NCI-H510A (cell line): ENCODE measurements at places on chromosomes 4 and X.
A peak's percentile ranks its signal among the peaks of the same experiment; 100 is the strongest.

- DNase-seq = no peak
These were observed 46.4 kb downstream of the NUDT6 start for GRCh38 chr4:122875949-122876348.

- DNase-seq = no peak
These were observed 419.1 kb upstream of the LCORL start for GRCh38 chr4:18440527-18441202.

GRCh38 chrX:81304563-81304962 is 102.7 kb downstream of the SH3BGRL start:
- no peak for DNase-seq

DNA sequence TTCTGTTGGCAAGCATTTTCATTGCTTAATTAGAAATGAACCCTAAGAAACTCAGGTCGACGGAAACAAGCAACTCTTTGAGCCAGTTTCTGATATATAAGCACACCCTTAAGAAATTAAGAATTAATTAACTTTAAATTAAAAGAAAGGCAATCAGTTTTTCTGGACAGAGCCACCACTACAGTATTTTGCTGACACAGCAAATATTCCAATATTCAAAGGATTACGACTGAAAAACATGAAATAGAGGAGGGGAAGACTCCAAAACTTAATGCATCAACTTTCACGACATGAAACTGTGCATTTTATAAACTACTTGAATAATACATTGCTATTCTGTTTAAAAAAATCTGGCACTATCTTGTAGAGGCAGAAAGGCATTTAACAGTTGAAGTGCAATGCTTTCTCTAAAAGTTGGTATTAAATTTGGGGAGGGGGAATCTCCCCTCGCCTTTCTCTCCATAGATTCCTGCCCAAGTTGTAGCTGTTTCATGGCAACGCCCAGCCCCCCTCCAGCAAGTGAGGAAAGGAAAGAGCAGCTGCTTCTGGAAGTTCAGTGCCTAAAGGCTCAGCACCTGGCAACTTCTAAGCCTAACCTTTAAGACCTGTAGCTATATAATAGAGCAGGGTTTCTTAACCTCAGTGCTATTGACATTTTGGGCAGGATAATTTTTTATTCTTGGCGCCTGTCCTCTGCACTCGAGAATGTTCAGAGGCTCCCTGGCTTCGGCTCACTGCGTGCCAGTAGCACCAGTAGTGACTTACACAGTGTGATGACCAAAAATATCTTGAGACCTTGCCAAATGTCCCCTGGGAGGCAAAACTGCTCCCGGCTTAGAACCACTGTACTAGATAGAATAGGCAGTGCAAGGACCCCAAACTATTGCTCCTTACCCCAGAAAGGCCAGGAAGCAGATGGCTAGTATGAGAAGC is 6.7 kb upstream of the ZCCHC18 start:
- DNase-seq = no peak

DNA sequence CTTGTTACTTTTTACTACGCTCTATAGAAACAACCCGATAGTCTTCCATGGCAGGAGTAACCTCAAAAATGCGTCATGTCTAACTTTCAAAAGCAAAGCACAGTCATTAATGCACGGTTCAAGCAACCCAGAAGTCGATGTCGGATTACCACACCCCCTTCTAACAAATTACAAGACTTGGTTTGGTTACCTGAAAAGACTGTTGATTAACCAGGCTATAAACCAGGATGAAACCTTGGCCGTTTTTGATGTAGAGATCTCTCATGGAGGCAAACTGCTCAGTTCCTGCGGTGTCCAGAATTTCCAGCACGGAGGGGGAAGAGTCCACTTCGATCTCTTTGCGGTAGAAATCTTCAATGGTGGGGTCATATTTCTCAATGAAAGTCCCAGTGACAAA is 2.4 kb downstream of the RAP2C start:
- no peak for DNase-seq

- DNase-seq = no peak
These were observed 25.0 kb downstream of the MEPE start for GRCh38 chr4:87857789-87858188.

DNA sequence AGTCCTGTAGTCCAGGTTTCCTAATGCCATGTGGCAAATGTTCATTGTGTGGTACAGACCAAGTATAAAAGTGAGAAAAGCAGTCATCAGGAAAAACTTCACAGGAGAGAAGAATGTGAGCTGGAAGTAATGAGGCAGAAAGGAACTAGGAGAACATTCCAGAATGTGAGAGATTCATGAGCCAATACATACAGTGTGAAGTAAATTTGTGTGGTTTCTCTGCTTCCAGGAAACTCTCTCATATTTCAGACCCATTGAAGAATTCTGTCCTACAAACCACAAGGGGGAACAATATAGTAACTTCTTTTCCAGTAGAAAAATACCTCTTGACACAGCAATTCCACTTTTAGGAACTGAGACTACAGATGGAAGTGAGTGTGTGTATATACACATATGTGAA is 136.5 kb downstream of the RNF150 start:
- DNase-seq = no peak

DNA sequence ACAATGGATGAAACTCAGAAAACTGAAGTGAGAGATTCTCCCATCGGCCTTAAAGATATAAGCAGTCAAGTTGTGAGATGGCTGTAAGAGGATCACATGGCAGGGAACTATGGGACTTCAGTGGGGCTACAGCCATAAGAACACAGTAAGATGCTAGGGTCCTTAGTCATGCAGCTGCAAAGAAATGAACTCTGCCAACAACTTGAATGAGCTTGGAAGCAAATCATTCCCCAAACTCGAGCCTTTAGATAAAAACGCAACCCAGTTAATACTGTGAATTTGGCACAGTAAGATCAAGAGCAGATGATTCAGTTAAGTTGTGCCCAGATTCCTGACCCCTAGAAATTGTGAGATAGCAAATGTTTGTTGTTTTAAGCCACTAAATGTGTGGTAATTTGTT is 117.3 kb downstream of the FAM13A start:
- DNase-seq = no peak

DNA sequence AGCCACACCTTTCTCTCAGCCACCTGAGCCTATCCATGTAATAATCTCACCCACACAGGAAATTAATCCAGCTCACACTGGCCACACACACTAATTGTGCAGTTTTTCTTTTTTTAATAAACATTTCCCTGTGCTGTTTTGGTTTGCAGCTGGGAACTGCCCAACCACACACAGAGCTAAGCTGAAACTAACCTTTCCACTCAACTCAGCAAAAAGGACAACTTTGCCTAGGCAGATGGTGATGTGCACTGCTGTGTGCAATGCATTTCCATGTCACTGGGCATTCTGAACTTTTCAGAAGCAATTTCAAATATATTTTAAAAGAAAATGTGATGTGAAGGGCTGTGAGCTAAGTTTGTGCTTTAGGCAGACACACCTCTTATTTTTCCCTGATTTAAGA is 70.0 kb upstream of the TLL1 start:
- no peak for DNase-seq

DNA sequence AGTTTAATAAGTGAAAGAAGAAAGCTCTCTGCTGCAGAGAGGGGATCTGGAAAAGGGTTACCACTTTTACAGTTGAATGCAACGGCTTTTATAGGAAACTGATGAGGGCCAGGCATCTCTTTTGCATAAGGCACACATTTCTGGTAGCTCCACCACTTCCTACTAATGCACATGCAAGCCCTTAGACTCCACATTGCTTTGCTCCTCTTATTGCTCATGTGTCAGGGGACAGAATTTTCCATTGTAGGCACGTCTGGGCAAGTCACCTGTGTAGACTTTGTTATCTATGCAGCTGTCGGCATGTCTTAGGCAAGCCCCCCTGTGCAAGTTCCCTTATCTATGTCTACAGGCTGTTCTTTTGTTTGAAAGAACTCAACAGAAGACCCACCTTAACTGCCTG is 294.6 kb upstream of the STS start:
- DNase-seq = no peak

DNA sequence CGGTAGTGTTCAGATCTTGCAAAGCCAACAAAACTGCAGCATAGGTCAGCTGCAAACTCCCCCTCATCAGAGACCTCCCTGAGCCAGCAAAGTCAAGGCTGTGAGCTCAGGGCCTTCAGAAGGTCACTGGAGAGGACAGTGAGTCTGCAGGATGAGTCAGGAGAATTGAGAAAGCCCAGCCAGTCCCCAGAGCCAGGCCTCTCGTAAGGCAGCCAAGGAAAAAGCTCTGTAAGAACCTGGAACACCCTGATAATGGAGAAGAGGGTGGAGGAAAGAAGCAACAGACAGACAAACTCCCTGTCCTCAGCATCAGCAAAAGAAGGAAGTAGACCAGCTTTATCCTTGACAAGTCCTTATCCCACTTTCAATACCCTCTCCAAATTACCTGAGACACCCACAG is 33.0 kb downstream of the GRIA3 start:
- no peak for DNase-seq

- DNase-seq = no peak
These were observed 148.0 kb upstream of the WDFY3 start for GRCh38 chr4:85114526-85114925.

GRCh38 chr4:152850377-152850776 is 70.6 kb downstream of the ARFIP1 start:
- DNase-seq = no peak

DNA sequence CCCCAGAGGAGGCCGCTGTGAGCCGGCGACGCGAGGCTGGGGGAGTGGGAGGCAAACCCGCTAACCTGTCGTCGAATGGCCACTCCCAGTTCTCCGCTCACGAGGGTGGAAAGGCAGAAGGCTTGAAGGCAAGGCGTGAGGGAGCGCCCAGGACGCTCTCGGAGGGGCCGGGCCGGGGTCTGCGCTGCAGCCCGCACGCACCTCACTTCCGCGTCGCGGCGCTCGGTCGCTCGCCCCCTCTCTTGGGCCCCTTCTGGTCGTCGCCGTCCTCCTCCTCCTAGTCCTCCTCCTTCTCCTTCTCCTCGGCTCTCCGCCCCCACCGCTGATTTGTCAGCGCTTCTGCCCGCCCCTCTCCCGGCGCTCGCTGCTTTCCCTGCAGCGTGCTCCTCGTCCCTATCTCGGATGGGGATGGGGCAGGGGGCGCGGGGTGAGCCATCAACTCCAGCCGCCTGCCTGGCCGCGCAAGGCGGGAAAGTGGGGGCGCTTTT is at the start of gene SNCA:
TSS of gene SNCA (minus strand) at position 265 of the 488 bp plus-strand sequence. CDS start 1,494 bp downstream, outside the sequence.
- peak; percentile 80 for DNase-seq

- DNase-seq = no peak
These were observed 126.9 kb downstream of the UNC5C start for GRCh38 chr4:95421869-95422268.

DNA sequence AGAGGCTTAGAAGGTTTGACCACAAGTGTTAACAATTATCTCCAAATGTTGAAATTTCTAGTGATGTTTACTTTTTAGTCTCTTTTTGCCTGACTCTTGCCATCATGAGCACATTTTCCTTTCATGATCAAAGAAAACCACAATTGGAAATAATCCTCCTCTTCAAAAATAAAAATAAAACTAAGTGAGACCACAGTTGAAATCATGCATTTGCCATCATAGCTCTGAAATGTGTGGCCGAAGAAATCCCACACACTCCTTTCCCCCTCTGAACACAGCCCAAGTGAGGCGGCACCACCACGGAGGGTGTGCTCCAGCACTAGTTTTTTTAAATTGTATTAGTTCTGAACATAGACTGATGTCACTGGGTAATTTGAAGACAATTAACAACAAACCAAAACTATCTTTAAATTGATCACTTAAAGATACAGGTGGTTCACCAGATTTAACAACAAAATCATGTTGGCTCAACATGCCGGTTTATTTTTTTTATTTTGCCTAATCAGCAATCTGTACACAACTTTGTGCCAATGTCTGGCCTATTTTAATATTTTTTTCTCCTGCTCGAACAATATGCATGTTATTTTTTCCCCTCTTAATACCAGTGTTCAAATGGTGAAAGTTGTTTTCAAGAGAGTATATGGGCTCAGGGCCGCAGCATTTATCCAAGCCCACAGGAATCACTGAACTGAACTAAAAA is 17.6 kb downstream of the APBB2 start:
- no peak for DNase-seq

DNA sequence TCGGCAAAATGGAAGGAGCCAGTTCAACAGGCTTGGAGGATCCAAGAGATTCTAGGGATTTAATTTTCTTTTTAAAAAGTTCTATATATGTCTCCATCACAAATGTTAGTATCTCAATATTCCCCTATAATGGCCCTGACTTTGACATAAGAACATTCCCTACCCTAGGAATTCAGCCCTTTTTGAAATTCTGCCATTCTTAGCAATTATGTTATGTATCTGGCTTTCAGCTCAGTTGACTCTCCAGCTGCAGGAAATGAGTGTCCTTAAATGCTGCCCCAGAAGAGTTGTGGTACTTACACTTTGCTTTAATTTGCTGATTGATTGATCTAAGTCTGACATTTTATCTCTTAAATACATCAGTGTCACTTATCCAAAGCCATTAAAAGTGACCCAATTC is 1454.3 kb downstream of the FSTL5 start:
- DNase-seq = no peak

- no peak for DNase-seq
These were observed 38.3 kb upstream of the PDS5A start for GRCh38 chr4:40016007-40016406.

DNA sequence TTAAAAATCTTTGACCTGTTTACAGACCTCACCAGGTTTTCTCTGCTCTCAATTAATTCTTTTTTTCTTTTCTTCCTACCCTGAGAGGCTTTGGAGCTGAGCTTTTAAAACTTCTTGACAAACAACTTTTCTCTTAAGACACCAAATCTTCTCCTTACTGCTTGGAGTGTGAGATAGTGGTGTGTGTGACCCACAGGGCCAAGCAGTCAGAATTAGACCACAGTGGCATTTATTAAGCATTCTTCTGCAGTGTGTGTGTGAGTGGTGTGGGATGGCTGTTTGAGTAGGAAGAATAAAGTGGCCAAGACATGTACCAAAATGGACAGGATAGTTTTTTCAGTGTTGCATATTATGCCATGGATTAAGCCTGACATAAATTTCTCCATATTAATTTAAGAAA is 665.1 kb downstream of the RAPGEF2 start:
- no peak for DNase-seq

DNA sequence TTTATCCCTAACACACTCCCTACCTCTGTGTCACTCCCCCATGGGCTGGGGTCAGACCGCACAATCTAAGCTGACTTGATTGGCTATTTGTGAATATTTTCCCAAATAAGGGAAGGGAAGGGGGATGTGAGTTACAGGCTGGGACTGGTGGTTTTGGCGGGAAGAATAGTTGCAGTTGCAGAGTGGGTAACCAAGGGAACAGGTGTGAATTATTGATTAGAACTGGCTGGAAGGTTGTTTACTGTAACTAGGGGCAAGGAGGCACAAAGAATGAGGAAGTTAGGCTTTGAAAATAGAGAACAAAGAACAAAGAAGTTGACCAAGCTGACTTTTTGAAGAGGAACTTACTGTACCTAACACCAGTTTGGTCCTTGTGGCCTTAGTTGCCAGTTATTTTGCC is 88.0 kb upstream of the XAGE2 start:
- DNase-seq = no peak

DNA sequence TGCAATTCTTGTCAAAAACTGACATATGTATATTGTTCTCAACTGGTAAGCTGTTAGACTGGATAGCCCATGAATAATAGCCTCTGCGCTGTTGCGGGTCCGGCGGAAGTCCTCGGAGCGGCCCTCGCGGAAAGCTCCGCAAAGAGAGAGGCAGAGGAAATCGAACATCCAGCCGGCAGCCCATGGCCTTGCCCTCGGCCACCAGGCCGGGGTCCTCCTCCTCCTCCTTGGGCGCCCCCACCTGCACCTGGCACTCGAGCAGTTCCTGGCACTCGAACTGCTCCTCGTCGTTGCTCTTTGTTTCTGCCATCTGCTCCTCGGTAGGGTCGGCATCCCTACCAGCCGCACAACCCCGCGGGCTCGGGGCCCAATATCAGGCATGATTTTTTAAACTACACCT is 1176.3 kb downstream of the PCDH18 start:
- DNase-seq = no peak
